ENCODE measurements at places on chromosomes 2 and 18.

GRCh38 chr18:69954719-69955480, 7.2 kb upstream of the CD226 start:
- no peak for DNase-seq

DNA sequence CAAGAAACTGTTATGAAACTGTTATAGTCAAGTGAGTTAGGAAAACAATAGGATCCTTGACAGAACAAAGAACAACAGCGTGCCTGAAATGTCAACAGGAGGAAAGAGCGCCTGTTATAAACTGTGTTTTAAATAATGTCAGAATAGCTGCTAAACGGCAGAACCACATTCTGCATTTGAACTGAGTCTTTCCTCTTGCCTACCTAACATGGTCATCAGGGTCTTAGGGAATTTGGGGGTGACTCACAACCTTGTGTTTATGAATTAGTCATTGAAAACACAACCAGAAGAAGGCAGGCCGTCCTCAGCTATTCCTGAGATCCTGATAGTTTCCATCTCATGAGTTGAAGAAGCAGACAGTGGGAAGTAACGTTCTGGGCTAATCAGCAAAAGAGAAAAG, 222.0 kb upstream of the FN1 start:
- no peak for DNase-seq

- no peak for DNase-seq
Observed at GRCh38 chr18:9825571-9826073, 60.2 kb upstream of the TXNDC2 start.

- DNase-seq, result no peak
Observed at GRCh38 chr2:173747035-173747434, 218.1 kb downstream of the SP3 start.

DNA sequence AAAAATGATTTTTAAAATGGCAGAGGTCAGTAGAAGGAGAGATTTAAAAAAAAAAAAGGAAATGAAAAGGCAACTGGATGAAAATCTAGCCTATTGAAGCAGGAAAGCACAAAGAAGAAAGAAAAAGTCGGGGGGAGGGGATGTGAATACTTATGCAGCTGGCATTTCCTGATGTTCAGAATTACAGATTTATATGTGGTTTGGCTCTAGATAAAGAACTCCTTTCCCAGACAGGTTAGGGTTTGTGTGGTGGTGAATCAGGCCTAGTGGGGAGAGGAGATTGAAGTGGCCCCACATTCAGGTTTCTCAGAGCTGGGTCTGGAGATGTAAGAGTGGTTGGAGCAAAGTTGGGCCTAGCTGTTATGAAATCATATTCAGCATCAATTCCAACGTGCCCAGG, 394.4 kb downstream of the FIGN start:
- no peak for DNase-seq

DNA sequence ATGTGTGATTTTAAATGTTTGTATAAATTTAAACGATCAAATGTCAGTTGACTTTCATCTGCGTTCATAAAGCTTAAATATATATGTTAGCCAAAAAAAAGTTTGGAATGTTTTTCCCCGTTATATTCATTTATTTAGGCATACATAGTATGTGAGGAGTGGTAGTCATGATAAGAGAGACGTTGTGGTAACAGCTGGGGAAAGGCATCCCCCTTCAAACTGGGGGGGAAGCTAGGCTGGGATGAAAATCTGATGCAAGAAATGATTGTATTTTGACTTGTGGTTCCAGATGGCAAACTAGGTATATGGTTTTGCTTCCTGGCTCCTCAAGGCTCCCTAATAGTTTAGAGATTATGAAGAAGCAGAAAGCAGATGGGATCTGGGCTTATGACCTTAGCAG, 30.1 kb downstream of the ITGA6 start:
- DNase-seq, result no peak

DNA sequence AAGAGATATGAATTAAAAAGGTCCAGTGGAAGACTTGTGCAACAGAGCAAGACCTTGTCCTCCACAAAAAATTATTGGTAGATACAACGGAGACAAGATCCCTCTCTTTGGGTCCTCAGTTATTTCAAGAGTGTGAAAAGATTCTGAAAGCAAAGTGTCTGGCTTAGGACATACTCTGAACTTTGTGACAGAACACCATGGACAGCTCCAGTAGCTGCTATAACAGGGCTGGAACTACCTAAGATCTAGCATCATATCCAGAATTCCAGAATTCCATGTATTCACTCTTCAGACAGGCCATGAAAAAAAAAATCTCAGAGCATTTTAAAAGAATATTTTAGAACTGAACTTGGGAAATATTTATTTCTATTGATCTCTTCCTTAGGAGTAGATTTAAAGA, 74.8 kb upstream of the ZBTB14 start:
- DNase-seq, result no peak

DNA sequence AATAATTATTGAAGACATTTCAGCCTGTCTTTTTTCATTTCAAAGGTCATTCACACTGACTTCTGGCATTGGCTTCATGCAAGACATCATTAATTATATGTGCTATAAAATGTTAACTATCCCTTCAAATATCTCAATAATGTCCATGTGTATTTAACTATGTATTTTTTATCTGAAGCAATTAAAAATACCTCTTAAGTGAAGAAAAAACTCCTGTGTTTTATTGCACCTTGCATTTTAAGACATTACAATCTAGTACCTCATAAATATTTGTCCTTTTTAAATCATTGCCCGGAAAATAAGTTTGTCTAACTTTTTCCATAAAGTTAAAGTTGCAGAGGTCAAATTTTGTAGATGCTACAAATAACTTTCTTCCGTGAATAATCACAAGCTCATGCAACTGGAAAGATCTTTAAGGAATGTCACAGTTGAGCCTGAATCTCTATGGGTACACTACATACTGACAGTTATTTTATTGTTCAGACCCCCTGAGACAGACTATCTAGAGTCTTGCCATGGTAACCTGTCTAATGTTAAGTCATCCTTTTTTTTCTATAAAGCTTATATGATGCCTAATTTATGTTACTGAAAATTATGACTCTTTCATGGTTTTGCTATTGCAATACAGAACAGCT, 38.4 kb upstream of the COBLL1 start:
- no peak for DNase-seq

GRCh38 chr2:101969723-101970122, 22.0 kb upstream of the IL1R2 start:
- DNase-seq, result no peak

DNA sequence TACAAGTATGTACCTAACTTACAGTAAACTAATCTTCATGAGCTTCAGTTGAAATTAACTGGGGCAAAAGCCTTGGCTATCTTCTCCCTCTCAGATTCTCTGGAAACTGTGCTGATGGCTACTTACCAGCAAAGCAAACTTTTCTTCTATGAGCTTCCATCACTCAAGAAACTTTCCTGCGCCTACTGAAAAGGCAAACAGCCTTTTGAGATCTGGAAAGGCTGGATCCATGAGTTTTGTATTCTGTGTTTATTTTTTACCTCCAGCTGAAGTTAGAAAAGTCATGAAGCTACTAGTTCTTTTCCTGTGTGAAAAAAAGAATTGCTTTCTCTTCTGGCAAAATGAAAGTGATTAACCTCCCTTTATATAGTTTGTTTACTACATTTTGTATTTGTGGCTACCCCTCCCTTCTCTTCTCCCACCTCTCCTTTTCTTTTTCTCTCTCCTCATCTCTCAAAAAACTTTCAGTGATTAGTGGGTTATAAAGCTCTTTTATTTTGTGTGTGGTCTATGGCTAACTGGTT, 49.2 kb upstream of the RNF152 start:
- DNase-seq, result no peak

GRCh38 chr2:236711440-236711839, 141.8 kb downstream of the ACKR3 start:
- DNase-seq, result no peak

All from stimulated activated naive B cell treated with anti-CD40 and anti-IgM and Interleukin-4, amounts not matched to agents 10 μg/mL and 1 μg/mL and 100 μg/mL, for 72 hours (primary cell).